Liver (tissue), 10 donors: ENCODE measurements at places on chromosomes 1 and 21. TPM values are rescaled to one million over a fixed set of nuclear protein-coding genes. Genes with fewer than 3 reads are reported as not detected.

- H3K36me3 ChIP-seq = no peaks in the 10 kb centered on the region
- H3K4me3 ChIP-seq = peak overlapping the region; percentile 65
- H3K4me1 ChIP-seq = peaks cover 20% of the 10 kb centered on the region
- no peaks in the 10 kb centered on the region for H3K27me3 ChIP-seq
- DNase-seq = peak; percentile 60
Measured at GRCh38 chr21:45973475-45974072, 8.0 kb upstream of the COL6A1 start.

Gene ADAM15
- 26.8 TPM for total RNA-seq

- DNase-seq = no peak
- no peak overlapping the region for H3K27ac ChIP-seq
- no peak overlapping the region for H3K4me3 ChIP-seq
- no peaks in the 10 kb centered on the region for H3K27me3 ChIP-seq
- H3K4me1 ChIP-seq = no peaks in the 10 kb centered on the region
- H3K36me3 ChIP-seq = no peaks in the 10 kb centered on the region
Measured at GRCh38 chr1:72636631-72637030, 354.3 kb upstream of the NEGR1 start.

GRCh38 chr21:34803782-34804370, 135.1 kb downstream of the CLIC6 start:
- no peak for DNase-seq
- H3K4me1 ChIP-seq = peaks cover 13% of the 10 kb centered on the region
- H3K36me3 ChIP-seq = no peaks in the 10 kb centered on the region
- H3K27me3 ChIP-seq = no peaks in the 10 kb centered on the region
- H3K4me3 ChIP-seq = no peak overlapping the region
- no peak overlapping the region for H3K27ac ChIP-seq

GRCh38 chr1:40905061-40905460, 42.9 kb upstream of the CITED4 start:
- no peaks in the 10 kb centered on the region for H3K36me3 ChIP-seq
- no peak overlapping the region for H3K4me3 ChIP-seq
- no peak overlapping the region for H3K27ac ChIP-seq

GRCh38 chr1:181143102-181143859, 54.8 kb downstream of the IER5 start:
- no peaks in the 10 kb centered on the region for H3K27me3 ChIP-seq
- no peak overlapping the region for H3K4me3 ChIP-seq
- H3K36me3 ChIP-seq = no peaks in the 10 kb centered on the region
- H3K4me1 ChIP-seq = peaks cover 8% of the 10 kb centered on the region

Gene MTHFR
- total RNA-seq = 27.6 TPM
